H4 (cell line): ENCODE measurements at places on chromosomes 13 and 19.

- DNase-seq, result no peak
Measured at GRCh38 chr13:26599403-26599802, 41.9 kb downstream of the WASF3 start.

- DNase-seq, result no peak
Measured at GRCh38 chr19:51461723-51462161, 3.5 kb upstream of the SIGLEC8 start.

GRCh38 chr13:74036373-74036772, 97.8 kb downstream of the KLF12 start:
- no peak for DNase-seq

- DNase-seq, result no peak
Measured at GRCh38 chr19:44572581-44572900, 40.8 kb upstream of the IGSF23 start.

DNA sequence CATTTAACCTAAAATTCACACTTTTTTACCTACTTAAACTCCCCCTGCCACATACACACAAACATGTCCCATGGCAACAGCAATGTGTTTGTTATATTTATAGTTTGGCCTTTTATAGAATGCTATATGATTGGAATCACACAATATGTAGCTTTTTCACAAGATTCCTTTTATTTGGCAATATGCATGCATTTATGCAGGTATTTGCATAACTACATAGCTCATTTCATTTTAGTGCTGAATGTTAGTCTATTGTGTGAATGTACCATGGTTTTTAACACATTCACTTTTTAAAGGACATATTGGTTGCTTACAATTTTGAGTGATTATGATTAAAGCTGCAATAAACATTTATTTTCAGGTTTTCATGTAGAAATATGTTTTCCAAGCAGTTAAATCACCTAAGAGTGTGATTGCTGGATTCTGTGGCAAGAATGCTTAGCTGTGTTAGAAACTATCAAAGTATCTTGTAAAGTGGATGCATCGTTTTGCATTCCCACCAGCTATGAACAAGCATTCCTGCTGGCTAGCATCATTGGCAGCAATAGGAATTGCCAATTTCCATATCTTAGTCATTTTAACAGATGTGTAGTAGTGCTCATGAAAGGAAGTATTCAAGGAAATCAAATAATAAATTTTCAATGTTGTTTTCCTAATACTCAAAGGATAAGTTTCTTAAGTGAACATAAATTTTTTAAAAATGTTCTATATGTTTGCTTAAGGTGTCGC, 557.0 kb downstream of the SLITRK1 start:
- no peak for DNase-seq

DNA sequence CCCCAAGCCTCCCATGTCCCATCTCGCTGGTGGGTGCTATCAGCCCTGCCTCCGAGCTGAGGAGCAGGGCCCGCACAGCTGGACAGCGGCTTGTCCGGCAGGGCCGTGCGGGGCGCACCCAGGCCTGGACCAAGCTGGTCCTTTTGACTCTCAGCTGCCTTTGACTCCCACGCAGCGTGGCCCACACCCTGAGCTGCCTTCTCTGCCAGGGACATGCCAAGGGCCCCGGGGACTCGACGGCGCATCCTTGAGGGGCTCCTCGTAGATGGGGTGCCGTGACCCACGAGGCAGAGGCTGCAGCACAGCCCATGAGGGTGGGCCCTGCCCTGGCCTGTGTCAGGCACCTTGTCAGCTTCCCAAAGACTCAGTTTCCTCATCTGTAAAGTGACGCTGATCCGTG, 38.8 kb upstream of the F7 start:
- no peak for DNase-seq

DNA sequence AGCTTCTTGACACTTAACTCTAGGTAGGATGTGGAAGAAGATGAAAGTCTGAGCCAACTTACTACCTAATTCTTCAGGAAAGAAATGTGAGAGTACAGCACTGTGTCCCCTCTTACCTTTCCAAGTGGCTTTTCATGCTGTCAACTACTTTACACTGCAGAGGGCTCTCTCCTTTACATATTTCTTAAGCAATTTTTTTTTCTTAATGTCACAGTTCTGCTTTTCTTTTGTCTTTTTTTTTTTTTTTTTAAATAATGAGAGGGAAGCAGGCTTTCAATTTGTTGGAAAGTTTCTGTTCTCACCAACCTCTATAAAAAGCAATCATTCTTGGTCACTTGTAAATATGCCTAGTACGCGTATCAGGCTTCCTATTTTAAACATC, 212.7 kb upstream of the MIR17HG start:
- DNase-seq, result no peak

DNA sequence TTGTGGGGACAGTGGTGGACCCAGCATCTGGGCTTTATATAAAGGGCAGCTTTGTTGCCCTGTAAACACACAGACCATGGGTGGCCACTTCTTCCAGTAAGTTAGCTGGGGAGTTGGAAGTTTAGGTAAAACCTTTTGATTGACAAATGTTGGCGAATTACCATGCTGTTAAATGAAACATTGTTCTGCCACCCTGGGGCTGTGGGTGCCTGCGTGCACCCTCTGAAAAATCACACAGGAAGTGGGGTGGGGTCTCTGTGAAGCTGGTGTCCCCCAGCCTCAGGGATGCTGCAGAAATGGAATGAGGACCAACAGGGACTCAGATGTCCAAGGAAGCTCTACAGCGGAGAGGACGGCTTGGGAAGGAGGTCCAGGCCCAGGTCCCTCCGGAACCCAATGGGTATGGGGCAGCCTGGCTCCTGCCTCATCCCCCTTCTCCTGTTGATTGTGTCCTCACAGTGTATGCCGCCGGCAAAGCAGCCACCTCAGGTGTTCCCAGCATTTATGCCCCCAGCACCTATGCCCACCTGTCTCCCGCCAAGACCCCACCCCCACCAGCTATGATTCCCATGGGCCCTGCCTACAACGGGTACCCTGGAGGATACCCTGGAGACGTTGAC, 2.8 kb upstream of the USF2 start:
- no peak for DNase-seq

DNA sequence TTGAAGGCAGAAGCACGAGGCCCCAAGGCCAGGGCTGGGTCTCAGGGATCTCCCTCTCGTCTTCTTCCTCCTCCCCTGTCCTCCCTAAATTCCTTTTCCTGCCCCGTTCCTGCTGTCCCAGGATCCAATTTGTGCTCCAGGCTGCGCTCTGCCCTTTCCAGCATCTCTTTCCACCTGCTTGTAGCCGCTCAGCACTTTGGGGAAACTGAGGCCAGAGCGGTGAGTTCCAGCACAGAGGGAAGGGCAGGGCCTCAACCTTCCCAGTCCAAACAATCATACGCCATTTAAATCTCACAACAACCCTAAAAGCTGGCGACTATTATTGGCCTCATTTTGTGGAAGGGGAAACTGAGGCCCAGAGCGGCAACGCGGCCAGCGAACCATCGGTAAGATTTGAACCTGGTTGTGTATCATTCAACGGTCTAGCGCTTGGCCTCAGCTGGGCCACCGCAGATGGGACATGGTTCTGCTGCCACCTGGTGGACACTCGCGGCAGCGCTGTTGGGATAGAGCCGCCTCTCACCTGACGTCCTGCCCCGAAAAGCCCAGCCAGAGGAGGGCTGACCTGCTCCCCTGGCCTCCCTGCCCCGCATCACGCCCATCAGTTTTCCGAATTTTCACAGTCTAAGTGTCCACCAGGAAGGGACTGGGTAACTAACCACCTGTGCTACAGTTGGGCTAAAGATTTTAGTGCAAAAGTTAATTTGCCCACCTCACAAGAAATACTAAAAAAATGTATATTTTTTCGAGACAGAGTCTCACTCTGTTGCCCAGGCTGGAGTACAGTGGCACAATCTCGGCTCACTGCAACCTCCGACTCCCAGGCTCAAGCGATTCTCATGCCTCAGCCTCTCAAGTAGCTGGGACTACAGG, 4.2 kb upstream of the RPL18A start:
- peak; percentile 77 for DNase-seq

GRCh38 chr19:48194041-48194843, 23.8 kb downstream of the ZSWIM9 start:
- no peak for DNase-seq

DNA sequence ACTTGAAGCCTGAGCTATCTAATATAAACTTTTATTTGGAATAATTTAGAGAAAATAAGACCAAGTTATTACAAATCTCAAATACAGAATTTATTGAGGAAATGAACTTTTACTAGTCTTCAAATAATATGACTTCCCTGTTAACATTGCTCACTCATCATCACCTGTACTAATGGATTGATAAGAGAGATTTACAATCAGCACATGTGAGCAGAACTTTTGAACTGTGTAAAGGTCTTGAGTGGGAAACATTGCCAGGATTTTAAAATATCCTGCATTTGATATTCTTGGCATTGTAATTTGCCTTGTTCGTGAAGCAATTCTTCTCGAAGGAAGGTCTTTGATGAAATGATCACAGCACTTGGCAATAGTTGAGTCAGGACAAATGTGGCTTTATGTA, 111.9 kb downstream of the FGF9 start:
- DNase-seq, result no peak

DNA sequence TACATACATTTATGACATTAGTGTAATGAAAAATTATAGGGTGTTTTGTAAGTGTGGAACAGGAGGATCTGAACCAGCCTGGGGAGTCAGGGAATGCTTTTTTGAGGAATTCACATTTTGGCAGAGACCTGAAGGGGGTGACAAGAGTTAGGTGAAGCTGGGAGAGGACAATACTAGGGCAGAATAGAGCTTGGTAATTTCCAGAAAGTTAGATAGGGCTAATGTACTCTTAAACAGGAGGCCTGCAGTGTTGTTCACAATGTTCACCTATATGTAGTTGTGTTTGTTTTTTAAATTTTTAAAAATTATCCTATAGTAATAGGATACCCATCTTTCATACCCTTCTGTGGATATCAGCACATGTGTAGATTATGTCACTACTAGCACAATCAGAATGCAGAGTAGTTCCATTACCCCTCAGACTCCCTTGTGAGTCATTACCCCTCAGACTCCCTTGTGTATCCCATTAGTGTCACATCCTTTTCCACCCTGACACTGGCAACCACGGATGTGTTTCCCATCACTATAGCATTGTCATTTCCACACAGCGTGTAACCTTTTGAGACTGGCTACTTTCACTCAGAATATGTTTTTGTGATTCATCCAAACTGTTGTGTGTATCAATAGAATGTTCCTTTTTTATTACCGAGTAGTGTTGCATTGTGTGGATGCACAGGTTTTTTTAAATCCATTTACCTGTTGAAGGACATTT, 43.1 kb downstream of the PCCA start:
- DNase-seq, result peak; percentile 58

- peak; percentile 84 for DNase-seq
Measured at GRCh38 chr19:29841559-29842367, 30.0 kb downstream of the CCNE1 start.

GRCh38 chr13:43391036-43391435, 367.6 kb downstream of the DNAJC15 start:
- no peak for DNase-seq

GRCh38 chr19:42494321-42494720, 34.0 kb downstream of the CEACAM1 start:
- no peak for DNase-seq

DNA sequence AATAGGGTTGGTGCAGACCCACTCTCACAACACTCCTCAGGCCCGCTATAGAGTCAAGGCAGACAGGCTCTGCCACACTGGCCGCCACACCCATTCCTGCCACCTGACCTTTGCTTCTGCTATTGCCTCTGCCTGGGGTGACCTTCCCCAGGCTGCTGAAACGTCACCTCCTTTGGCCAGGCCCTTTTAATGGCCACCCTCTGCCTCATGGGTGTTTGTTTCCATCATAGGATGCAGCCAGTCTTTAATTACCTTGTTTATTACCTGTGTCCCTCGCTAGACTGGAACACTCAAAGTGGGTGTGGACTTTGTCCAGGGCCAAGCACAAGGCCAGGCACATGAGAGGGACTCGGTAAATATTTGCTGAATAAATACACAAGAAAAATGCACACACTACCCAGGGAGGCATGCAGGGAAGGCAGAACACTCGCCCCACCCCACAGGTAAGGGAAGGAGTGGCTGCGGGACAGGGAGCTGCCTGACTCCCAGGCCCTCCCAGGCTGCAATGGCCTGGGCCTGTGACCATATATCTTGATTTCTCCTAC, 3.2 kb downstream of the LSM4 start:
- no peak for DNase-seq
